ENCODE measurements at places on chromosomes 2 and 18.

- DNase-seq, result no peak
These were observed 27.9 kb downstream of the NEMP2 start for GRCh38 chr2:190506666-190507065.

GRCh38 chr2:184599872-184600222, 1.5 kb downstream of the ZNF804A start:
- peak; percentile 20 for DNase-seq

DNA sequence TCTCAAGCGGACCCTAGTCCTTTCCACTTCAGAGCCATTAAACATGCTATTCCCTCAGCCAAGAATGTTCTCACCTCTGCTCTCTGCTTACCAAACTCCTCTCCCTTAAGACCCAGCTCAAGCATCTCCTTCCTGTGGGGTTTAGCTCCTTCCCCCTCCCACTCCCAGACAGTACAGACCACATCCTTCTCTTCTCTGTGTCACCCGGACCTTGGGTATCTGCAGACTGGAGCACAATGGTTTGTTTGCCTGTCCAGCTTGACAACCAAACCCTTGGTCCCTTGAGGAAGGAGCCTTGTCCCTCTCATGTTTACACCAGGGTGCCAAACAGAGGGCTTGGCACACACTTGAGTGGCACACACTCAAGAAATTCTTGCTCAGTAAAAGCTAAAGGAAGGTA, 4.1 kb upstream of the CD8A start:
- DNase-seq, result no peak

DNA sequence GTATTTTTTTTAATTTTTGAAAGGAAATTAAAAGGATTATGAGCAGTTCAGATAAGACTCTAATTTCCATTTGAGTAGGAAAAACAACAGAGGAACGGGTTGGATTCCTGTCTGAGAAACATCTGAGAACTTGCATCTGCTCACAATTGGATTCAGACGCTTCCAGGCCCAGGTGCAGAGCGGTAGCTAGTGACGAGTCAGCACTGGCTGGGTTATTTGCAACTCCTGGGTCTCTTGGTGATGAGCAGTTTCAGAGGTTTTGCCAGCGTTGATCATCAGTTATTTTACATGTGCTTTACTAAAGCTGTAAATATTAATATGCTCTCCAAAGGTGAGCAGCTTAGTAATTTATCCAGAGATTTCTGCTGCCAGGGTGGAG, 39.1 kb upstream of the B3GNT7 start:
- DNase-seq, result peak; percentile 31

- peak; percentile 0 for DNase-seq
These were observed 96.3 kb downstream of the NOL4 start for GRCh38 chr18:34128436-34128835.

- no peak for DNase-seq
These were observed 24.5 kb downstream of the IRS1 start for GRCh38 chr2:226775032-226775509.

DNA sequence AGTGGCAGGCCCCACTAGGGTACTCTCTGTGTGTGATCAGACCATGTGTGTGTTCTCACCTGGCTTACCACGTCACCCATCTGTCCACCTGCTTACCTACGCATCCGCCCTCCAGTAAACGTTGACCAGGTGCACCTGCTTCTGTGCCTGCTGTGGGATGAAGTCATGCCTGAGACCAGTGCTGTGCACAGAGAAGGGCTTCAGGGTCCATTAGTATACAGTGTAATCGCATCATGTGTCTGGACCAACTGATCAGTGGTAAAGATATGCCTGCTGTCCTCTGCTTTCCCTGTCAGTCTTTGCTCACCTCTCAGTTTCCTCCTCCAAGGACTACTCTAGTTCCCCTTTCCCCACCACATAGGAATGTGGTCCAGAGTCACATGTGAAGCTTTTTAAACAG, 109.3 kb downstream of the FHOD3 start:
- DNase-seq, result no peak

GRCh38 chr2:159684796-159685195, 27.5 kb upstream of the MARCHF7 start:
- DNase-seq, result peak; percentile 75

- no peak for DNase-seq
These were observed 27.5 kb downstream of the INPP4A start for GRCh38 chr2:98472132-98472650.

DNA sequence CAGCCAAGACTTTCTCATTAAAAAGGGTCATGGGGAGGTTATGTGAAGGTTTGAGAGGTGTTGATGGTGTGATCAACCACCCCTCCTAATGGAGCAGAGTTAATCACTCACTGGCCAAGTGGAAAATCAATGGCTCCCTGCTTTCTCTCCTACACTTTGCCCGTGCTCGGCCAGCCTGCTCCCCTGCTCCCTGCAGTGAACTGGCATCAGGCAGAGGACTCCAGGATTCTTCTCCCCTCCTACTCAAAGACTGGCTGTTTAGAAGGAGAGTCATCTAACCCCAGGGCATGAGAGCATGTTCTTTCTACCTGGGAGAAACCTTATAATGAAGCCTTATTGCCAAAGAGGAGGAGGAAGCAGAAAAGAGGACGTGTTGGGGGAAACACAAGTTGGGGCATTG, 74.9 kb downstream of the SGPP2 start:
- no peak for DNase-seq

GRCh38 chr18:68298330-68298729, 416.6 kb downstream of the TMX3 start:
- DNase-seq, result no peak

DNA sequence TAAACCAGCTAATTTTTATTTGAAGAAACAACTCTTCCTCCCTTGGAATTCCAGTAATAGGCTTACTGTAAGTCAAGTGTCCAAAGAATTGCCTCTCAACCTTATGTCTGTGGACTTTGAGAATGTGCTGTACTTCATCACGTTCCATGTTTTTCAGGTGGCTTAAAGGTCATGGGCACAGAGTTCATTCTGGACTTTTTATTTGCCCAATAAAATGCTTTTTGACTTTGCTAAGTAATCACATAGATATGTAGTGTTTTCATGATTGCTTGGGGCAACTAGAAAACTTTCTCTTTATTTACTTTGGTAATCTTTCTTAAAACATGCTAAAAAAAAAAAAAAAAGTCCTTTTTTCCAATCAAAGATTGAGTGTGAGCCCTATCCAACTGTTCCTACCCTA, 10.4 kb upstream of the DNAH7 start:
- DNase-seq, result peak; percentile 2

GRCh38 chr2:196181484-196181883, 10.1 kb upstream of the STK17B start:
- DNase-seq, result no peak
